Activated T-helper 17 cell treated with anti-CD3 and anti-CD28 coated beads, Interleukin-2, amount 50 U/mL, for 72 hours (primary cell): ENCODE measurements at places on chromosomes 7 and 10.

- no peak for ATAC-seq
These were observed 129.2 kb downstream of the APBB1IP start for GRCh38 chr10:26567351-26567721.

DNA sequence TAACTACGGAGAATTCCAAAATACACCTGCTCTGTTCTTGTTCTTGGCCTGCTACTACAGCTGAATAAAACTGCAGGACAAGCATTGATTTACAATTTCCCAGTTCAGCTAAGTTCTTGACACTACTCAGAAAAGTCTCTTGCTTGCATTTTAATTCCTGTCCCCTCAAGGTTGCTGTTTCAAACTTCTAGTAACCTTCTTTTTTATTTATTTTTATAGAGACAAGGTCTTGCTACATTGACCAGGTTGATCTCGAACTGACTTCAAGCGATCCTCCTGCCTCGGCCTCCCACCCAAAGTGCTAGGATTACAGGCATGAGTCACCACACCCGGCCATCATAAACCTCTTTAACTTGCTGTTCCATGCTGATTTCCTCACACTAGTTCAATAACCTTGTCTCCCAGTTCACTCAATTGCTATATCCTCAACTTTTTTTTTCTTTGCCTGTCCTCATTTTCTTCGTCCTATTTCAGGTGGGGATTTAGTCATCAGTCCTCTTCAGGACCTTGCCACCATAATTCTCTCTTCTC, 79.9 kb downstream of the ARHGAP21 start:
- ATAC-seq, result no peak

- no peak for ATAC-seq
These were observed 131.1 kb downstream of the ELAPOR2 start for GRCh38 chr7:86928308-86928707.

DNA sequence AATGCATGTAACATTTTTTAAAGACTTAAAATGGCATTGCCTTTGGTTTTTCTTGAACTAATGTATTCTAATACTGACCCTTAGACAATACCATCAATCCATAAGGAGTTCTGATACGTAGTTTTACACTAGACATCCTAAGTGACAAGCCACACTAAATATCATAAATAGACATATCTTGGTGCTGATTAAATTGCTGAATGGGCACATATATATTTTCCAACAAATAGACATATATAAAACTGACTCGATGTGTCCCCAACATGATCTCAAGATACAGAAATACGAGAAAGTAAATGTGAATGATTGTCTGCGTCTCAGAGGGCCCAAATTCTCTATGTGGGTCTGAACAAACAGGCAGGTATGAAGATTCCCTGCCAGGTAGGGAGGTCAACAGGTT, 99.8 kb downstream of the NEBL start:
- ATAC-seq, result no peak

GRCh38 chr7:12067156-12067831, 143.8 kb upstream of the TMEM106B start:
- no peak for ATAC-seq

GRCh38 chr7:94655848-94656657, at the start of gene SGCE:
SGCE (minus strand) TSS chr7:94656133; CDS start chr7:94656098, 35 bp downstream.
- no peak for ATAC-seq

DNA sequence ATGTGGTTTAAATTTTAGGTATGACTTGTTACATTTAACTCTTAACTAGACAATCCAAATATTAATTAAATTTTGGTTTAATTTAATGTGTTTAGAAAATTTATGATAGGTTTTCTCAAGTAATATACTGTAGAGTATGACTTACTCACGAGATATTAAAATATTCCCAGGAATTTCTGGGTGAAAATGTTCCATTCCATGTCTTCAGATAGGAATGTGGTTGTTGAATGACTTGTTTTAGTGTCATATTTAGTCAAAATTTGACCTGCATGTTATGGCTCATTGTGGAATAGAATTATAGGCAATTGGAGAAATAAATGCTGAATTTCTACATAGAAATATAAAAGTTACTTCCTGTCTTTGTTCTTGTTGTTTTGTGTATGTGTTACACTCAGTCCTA, 46.7 kb downstream of the SHOC2 start:
- ATAC-seq, result no peak

GRCh38 chr10:28113202-28113601, 114.3 kb upstream of the ODAD2 start:
- no peak for ATAC-seq

- ATAC-seq, result no peak
These were observed 581.3 kb downstream of the XPNPEP1 start for GRCh38 chr10:109341986-109342385.

- ATAC-seq, result no peak
These were observed 24.7 kb upstream of the ADCYAP1R1 start for GRCh38 chr7:31027161-31027965.

GRCh38 chr10:77036993-77037734, 600.4 kb downstream of the KCNMA1 start:
- no peak for ATAC-seq

DNA sequence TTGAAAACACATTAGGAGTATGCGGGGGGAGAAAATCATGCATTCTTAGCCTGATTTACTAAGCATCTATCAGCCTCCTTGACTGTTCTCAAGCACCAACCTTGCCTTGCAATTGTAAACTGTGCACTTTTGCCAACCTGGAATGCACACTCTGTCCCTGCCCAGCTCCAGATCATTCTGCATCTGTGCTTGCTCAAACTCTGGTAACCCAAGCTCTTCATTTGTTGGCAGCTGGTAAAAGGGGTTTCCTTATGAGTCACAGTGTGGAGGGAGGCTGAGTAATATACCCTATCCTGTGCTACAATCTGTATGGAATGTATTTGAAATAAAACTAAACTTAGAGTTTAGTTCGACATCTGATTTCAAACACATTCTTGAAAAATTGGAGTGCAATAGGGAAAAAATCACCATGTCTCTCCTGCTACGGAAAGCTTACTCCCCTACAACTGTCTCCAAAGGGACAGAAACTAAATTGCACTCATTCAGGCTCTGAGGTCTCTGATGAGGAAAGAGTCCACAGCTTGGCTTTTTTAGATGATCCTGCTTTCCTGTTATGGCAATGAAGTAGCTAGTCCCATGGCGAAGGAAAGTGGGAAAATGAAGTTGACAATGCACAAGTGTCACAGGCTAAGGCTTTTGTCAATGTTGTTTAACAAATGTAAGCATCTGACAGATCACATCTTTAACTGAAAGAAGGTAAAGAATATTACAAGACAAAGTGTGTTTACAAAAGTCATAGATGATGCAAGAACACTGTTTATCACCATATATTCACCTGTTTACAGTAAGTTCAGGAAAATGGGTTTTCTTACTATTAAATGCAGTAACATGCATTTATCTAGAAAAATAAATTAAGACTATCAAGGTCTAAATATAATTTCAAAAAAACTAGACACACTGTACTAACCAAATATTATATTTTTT, 61.9 kb downstream of the TES start:
- peak; percentile 69 for ATAC-seq

DNA sequence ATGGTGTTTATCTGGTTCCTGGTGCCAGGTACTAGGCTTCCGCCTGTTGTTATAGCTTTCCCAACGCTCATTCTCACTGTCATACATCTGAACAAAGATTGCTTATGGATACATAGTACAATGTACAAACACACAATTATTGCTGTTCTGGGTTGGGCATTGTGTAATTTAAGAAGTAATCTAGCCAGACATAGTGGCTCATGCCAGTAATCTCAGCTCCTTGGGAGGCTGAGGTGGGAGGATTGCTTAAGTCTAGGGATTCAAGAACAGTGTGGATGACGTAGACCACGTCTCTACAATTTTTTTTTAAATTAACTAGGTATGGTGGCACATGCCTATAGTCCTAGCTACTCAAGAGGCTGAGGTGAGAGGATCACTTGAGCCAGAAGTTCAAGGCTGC, 9.3 kb upstream of the CROT start:
- no peak for ATAC-seq

- ATAC-seq, result no peak
These were observed 33.0 kb upstream of the SLC25A13 start for GRCh38 chr7:96354881-96355280.

GRCh38 chr7:128270826-128271272, 29.8 kb downstream of the LEP start:
- no peak for ATAC-seq

- ATAC-seq, result no peak
These were observed 16.2 kb downstream of the PKD1L1 start for GRCh38 chr7:47932016-47932415.

GRCh38 chr10:23191764-23192711, at the start of gene PTF1A:
PTF1A (plus strand) TSS chr10:23192312; CDS start chr10:23192531, 219 bp downstream.
- ATAC-seq, result no peak

GRCh38 chr10:378930-379704, 243.9 kb downstream of the ZMYND11 start:
- ATAC-seq, result no peak

DNA sequence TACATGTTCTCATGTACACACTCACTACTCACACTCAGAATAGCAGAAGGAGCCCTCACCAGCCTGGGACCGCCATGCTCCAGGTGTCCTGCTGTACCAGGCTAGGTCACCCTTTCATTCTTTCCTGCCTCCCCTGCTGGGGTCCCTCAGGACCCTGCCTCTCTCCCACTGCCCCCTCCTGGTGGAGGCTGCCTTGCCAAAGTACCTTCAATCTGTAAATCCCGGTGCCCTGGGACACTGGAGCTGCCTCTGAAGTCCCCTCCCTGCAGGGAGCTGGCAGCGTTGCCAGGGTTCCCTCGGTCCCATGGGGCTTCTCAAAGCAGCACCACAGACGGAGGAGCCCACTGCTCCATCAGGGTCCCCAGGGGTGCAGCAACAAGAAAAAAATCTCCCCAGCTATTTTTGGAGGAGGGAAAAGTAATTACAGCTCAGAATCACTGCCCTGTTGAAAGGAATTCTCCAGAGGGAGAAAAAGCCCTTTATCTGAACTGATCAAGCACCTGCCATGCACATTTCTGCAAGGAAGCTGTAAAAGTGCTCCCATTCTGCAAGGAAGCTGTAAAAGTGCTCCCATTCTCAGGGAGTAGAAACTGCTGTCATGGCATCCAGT, 259.9 kb downstream of the PTPRN2 start:
- ATAC-seq, result no peak

DNA sequence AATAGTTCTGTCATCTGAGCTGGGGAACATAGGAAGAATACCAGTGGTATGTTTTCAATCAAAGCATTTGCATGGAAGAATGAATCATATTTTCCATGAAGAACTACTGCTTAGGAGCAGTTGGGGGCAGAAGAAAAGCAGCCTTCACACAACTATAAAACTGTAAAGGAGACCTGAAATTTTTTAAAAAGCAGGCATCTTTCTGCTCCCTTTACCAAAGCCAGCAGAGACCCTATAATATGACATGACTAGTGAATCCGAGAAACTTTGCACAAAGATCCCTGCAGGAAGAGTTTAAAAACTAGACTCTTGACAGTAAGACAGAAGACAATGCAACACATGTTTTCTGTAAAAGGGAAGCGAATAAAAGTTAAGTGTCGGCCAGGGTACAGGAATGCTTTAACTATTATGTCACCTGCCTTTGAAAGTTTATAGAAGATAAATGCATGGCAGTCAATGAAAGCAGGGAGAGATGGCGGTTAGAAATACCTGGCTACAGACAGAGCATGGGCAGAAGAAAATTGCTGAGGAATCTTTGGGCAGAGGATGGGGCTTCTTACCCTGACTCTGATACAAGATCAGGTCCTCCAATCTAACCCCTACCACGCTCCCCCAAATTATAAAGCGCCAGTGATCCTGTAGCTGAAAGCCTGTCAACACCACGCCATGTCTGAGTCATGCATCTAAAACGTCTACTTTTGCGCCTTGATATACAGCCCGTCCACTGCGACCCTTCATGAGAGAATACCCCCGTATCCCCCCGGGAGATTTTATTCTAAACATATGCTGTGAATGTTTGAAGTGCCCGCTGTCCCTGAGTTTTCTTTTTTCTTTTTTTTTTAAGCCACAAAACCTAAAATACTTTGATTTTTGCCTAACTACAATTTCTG, 93.1 kb downstream of the GLI3 start:
- ATAC-seq, result no peak

GRCh38 chr7:9280088-9280487, 846.7 kb downstream of the NXPH1 start:
- no peak for ATAC-seq

DNA sequence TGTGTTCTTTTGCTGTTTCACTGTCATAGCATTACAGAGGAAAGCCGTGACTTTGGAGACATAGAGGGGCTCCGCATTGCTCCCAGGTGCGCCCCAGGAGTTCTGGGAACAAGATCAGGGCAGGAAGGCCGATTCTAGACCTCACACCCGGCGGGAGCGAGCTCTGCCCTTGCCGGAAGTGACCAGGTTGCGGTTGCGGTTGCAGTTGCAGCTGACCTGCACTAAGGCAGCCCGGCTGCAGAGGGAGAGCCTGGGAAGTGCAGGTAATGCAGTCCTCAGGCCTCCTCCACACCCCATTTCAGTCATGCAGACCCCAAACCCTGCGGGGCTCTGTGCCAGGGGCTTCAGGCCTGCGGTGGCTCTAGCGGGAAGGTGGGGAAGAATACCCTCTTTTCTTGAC, 130.0 kb upstream of the LANCL2 start:
- no peak for ATAC-seq
